ENCODE measurements at places on chromosomes 6 and 20.

DNA sequence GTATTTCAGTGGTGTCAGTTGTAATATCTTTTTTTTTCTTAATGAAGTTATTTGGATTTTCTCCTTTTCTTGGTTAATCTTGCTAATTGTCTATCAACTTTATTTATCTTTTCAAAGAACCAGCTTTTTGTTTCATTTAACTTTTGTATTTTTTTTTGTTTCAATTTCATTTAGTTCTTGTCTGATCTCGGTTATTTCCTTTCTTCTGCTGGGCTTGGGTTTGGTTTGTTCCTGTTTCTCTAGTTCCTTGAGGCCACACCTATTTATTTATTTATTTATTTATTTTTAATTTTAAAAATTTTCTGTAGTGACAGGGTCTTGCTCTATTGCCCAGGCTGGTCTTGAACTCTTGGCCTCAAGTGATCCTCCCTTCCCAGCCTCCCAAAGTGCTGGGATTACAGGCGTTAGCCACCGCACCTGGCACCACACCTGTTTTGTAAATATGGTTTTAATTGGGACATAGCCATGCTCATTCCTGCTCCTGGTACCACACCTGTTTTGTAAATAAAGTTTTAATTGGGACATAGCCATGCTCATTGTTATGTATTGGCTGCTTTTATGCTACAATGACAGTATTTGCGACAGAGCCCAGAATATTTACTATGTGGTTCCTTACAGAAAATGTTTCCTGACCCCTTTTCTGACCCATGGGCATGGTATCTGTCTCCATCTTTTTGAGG, 22.2 kb downstream of the KDM1B start:
- no peak for DNase-seq

DNA sequence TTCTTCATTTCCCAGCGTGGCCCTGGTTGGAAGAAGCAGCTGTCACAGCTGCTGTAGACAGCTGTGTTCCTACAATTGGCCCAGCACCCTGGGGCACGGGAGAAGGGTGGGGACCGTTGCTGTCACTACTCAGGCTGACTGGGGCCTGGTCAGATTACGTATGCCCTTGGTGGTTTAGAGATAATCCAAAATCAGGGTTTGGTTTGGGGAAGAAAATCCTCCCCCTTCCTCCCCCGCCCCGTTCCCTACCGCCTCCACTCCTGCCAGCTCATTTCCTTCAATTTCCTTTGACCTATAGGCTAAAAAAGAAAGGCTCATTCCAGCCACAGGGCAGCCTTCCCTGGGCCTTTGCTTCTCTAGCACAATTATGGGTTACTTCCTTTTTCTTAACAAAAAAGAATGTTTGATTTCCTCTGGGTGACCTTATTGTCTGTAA, 292.7 kb downstream of the ESR1 start:
- no peak for DNase-seq

DNA sequence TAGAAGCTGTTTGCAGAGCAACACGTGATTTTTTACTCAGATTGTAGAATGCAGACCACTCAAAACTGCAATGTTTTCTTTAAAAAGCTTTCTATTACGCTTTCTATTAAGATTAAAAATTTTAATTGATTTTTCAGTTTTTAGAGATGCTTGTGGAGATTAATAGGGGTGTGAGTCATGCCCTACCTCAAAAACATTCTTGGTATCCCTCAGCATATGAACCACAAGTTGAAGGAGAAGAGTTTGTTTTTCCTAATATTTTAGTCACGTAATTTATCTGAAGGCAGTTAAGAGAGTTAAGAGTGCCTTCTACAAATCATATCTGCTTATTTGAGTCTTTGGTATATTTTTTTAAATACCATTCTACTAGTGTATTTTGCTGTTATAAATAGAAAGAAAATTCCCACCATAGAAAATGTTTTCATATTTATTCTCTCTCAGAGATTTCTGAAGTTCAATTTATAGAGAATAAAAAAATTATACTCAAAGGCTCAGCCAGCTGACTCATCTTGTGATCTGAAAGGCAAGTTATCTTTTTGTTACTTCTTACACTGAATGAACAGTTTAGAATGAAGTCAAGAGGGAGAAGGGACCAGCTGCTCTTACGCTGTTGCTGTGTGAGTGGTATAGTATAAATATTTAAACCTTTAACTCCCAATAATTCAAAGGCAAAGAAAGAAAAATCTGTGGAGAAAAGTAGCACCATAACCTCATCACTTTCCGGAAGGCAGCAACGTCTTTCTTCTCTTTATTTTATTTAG, 7.6 kb downstream of the RIPOR2 start:
- DNase-seq, result no peak

GRCh38 chr20:51199920-51200319, 177.0 kb upstream of the KCNG1 start:
- DNase-seq, result no peak

- DNase-seq, result no peak
Observed at GRCh38 chr6:20472748-20473147, 61.5 kb upstream of the CDKAL1 start.
